Stimulated activated naive CD4-positive, alpha-beta T cell (primary cell): ENCODE measurements at places on chromosomes 13 and 19.
A peak's percentile ranks its signal among the peaks of the same experiment; 100 is the strongest.

DNA sequence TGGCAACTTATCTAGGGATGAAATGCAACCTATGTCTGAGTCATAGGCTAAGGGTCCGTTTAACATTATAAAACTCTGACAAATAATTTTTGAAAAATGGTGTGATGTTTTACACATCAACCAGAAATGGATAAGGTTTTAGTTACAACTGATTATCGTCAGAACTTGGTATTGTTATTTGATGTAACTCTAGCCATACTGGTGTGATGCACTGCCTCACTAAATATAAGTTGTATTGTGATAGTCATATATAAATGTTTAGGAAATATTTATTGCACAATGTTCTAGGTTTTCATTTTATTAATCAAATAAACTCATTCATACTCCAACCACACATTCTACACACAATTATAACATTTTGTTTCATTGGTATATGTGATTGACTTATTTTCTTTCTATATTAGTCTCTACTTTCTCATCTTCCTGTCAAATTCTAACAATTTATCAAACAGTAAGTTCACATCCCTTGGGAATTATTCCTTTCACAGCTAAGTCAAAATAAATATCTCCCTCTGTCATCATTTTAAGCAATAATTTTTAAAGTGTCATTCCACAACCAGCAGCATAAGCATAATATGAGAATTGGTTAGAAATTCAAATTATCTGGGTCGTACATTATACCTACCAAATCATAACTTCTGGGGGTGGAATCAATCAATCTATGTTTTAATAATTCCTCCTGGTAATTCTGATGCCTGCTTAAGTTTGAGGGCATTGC lies 873.9 kb downstream of the SLITRK1 start:
- no peak for DNase-seq

DNA sequence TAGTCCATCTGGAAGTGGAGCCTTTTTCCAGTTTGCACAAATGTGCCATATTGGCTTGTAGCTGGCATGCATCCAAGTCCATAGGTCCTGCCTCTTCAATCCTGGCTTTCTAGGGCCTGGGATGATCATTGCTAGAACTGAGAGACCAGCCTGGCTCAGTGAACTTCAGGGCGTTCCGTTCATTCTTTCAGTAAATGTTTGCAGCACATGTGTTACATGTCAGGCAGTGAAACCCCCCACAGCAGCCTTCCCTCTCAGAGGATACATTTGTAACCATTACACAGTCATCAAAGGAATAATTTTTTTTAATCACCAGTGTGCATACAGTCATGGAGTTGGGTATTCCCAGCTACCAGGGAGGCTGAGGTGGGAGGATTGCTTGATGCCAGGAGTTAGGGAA lies 9.7 kb downstream of the FUT2 start:
- no peak for DNase-seq

GRCh38 chr13:112602189-112602588 lies 14.2 kb upstream of the TUBGCP3 start:
- no peak for DNase-seq

DNA sequence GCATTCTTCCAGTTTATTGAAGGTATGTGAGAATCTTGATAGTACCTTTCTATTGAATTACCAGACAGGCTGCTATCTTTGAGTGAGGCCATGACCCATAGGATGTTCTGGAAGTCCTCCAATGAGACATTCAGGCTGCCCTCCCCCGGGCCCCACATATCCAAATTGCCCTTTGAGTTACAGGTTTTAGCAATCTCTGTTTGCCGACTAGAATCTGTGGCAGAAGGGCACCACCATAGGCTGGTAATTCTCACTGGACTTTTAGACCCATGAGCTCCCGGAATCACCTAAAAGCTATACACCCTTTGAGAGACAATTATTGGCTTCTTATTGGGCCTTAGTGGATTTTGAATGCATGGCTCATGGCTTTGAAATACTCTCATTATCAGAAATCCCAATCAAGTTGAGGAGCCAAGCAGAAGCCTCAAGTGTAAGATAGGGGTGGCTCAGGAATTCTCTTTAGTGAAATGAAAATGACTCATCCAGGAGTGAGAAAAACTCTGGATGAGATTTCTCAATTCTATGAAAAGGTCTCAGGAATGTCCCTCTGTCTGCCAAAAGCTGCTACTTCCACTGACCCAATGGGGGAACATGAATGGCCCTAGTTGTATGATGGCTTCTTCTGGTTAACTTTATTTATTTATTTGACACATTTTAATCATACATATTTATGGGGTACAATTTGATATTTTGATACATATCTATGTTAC lies 172.1 kb upstream of the CSNK1A1L start:
- DNase-seq = no peak

DNA sequence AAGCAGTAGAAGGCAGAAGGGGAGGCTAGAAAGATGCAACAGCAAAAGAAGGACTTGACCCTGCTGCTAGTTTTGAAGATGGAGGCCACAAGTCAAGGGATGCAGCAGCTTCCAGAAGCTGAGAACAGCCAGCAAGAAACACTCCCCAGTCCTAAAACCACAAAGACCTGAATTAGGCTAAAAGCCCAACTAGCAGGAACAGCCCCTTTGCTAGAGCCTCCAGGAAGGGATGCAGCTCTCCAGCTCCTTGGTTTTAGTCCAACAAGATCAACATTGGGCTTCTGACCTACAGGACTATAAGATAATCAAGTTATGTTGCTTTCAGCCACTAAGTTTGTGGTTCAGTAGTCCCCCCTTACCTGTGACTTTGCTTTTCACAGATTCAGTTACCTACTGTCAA lies 10.5 kb upstream of the LATS2 start:
- DNase-seq = no peak

DNA sequence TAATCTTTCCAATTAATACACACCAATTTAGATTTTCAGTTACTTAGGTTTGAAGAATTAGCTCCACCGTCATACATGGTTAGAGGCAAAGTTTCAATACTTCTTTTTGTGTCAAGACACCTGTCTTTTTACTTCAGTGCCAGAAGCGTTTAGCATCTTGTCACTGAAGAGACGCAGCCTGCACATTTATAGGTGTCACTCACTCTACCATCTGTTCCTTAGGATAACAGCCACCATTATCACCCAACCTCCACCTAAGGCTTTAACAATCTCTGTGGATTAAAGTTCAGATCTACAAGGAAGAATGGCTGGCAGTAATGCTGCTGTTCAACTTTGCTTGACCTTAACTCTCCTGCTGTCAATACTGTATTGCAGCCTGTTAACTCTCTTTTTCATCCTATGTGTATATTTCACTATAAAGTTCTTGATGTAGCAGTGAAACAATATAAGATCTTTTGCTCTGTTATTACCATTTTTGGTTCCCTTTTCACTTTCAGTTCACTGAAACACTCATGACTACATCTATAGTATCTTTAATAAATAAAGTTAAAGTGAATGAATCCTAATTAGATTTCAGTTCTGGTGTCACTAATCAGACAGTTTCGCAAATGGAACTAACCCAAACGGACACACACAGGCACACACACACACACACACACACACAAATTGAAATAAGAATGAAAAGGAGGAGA lies 435.6 kb downstream of the PCDH9 start:
- no peak for DNase-seq

GRCh38 chr13:73397496-73398305 lies 338.9 kb downstream of the KLF5 start:
- DNase-seq = no peak

GRCh38 chr13:30145709-30146367 lies 161.5 kb downstream of the KATNAL1 start:
- no peak for DNase-seq

DNA sequence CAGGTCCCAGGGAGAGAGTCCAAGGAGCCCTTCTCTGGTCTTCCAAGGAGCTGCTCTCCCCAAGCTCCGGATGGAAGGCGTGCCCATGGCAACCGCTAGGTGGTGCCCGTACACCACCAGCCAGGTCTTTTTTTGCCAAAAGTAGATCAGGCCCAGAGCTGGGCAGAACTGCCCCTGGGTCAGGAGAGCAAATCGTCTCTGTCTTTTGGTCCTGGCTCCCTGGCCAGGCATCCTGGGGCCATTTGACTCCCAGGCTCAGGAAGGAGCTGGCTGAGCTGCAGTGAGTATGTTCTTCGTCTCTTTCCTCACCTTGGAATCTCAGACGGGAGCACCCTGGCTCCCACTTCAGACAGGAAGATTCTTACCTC lies 24.6 kb upstream of the BCL3 start:
- peak; percentile 80 for DNase-seq

DNA sequence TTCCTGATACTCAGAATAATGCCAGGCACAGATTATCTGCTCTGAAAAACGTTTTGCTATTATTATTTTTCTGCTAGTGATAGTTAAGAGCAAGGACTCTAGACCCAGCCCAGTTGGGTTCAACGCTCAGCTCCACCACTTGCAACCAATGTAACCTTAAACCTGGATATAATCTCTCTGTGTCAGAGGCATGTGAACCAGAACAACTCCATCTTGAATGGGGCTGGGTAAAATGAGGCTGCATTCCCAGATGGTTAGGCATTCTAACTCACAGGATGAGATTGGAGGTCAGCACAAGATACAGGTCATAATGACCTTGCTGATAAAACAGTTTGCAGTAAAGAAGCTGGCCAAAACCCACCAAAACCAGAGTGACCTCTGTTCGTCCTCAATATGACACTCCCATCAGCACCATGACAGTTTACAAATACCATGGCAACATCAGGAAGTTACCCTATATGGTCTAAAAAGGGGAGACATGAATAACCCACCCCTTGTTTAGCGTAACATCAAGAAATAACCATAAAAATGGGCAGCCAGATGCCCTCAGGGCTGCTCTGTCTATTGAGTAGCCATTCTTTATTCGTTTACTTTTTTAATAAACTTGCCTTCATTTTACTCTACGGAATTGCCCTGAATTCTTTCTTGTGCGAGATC lies 13.6 kb downstream of the FAM187B start:
- no peak for DNase-seq

DNA sequence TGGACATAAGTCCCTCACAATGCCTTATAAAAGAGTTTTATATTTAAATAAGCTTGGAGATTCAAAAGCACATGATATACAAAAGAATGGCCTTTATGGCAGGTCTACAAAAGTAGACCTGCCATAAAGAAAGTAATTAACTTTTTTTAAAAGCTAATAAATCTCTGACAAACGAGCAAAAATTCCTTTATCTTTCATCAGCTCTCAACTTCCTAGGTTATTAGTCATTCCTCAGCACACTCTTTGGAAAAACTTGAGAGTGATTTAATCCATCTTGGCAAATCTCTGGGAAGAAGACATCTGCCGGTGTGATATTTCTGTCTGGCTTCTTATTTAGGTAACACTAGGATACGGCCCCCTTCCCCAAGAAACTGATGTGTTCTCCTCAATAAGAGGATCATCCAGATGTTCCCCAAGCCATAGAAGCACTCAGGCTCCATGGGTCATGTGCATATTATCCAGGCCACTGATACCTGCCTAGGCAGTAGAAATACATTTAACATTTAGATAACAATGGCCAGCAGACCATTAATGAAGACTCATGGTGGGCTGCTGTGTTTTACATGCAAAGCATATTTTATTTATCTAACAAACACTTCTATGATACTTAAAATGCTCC lies 372.7 kb downstream of the LIG4 start:
- DNase-seq = no peak

GRCh38 chr13:39494006-39494405 lies 109.0 kb downstream of the LHFPL6 start:
- DNase-seq = no peak

DNA sequence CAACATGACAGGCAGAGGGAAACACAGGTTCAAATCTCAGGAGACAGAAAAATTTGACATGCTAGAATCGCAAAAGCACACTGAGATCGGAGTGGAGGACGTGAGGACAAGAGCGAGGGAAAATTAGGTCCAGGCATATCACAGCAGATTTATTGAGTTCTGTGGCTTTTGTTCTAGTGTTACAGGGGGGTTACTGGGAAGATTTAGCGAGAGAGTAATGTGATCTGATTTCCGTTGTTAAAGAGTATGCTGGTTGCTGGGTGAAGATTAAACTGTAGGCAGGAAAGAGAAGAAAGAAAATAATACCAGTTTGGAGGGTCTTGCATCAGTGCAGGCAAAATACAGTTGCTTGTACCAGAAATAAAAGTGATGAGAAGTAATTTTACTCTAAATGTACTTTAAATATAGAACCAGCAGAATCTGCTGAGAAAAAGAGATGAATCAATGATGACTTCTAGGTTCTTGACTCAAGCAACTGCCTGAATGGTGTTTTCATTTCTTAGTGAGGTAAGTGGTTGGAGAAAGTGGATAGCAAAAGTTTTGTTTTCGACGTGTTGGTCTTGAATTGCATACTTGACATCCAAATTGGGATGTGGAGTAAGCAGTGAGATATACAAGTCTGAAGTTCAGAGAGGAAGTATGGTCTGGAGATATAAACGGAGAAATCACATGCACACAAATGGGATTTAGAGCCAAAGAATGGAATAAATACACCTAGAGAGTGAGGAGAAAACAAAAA lies 35.7 kb downstream of the UFM1 start:
- DNase-seq = no peak

GRCh38 chr13:21011378-21011777 lies 50.0 kb downstream of the LATS2 start:
- no peak for DNase-seq

DNA sequence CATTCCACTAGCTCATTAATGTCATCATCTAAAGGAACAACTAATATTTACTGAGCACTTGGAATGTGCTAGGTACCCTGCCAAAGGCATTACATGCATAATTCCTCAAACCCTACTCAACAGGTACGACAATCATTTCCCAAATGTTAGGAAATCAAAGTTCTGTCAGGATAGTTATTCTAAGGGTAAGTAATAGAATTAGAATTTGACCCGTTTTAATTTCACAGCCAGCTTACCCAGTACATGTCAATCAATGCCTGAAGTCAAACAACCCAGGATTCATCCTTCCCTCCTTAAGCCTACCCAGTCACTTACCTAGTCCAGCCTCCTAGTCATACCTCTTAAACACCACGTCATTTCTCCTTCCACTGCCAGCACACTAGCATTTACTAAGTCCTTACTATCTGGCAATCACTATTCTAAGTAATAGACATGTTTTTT lies 2.4 kb downstream of the LNX2 start:
- no peak for DNase-seq

GRCh38 chr19:48508729-48509411 lies 2.8 kb downstream of the LMTK3 start:
- DNase-seq = no peak
